ENCODE measurements at places on chromosomes 6 and 20.
A peak's percentile ranks its signal among the peaks of the same experiment; 100 is the strongest.

DNA sequence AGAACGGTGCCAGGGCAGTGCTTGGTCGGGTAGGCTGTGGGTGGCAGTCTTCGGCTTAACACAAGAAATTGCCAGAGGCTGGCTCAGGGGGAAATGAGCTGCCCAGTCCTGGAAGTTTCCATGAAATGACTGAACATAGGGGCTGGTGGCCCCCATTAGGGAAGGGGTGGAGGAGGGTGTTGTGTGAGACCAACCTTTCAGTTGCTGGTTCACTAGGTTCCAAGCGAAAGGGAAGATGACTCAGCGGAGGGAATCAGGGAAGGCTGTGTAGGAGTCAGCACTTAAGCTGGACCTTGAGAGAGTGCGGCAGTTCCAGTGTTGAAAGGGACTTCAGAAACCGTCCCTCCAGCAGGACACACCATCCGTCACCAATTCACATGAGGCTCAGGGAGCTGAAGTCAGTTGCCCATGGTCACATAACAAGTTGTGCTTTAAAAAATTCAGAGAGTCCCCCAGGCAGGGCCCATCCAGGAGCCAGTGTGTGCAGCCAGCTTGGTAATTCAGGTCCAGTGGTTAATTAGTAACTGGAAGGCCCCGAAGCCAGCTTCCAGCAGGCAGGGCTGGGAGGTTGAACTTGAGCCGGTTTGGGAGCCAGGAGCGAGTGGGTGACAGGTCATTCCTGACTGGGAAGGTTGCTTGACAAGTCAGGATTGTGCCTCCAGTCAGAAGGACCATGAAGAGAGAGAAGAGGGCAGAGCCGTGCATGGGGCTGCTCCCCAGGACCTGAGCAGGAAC, at the start of gene SGK2:
Gene SGK2, plus strand, starts transcription at position 616 of the 735 bp plus-strand sequence. CDS start 7,469 bp downstream, outside the sequence.
- DNase-seq, result no peak

DNA sequence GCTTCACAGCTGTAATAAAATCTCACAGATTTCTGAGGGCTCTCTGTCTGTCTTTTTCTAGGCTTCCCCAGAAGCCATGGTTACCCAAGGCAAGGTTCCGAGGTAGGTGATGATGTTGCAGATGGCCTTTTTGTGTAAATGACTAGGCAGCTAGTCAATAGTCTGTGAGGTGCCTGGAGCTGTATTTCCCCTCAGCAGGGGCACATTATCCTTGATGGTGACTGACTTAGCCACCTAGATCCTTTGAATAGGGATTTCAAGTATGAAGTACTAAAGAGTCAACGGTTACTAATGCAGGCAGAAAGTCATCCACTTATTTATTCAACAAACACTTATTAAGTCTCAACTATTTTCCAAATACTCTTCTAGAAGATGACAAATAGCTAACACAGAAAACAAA, 49.3 kb upstream of the L3MBTL3 start:
- DNase-seq, result no peak

- DNase-seq, result no peak
These were observed 104.4 kb upstream of the ESR1 start for GRCh38 chr6:151702851-151703658.

- no peak for DNase-seq
These were observed 394.6 kb upstream of the JARID2 start for GRCh38 chr6:14851281-14851680.

DNA sequence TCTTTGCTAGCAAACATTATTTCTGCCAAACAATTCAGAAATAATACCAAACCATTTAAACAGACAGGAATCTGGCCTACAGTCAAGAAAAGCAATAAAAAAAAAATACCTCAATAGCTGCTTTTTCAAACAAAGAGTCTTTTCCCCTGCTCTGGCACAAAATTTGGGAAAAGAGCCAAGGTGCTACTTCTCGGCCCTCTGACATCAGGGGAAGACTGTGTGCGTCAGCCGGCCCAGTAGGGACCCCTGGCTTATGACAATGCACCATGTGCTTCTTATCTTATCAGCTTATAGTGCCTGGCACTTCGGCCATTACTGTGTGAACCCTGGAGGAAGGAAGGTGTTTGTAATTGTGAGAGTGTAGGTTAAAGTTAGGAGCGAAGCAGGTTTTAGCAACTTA, 89.4 kb downstream of the PDE10A start:
- DNase-seq, result no peak

DNA sequence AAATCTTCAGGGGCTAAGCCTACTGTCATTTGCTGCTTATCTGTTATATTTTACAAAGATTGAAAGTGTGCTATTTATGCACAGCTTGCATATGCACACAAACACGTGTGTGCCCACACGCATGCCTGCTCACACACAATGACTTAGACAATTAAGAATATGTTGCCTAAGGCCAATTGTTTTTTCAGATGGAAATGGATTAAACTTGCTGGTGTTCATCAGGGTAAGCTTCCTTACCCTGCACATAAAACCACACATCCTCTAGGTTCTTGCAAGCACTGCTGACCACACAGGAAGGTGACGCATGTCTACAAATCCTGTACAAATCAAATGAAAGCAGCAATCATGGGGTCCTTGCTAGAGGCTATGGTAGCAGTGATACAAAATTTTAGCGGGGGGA, 58.4 kb downstream of the GJA10 start:
- DNase-seq, result no peak

GRCh38 chr20:47950124-47950912, 165.0 kb upstream of the SULF2 start:
- DNase-seq, result no peak

- no peak for DNase-seq
These were observed 5.8 kb downstream of the GZF1 start for GRCh38 chr20:23367770-23368169.

- no peak for DNase-seq
These were observed 397.4 kb downstream of the C6orf118 start for GRCh38 chr6:164911873-164912580.

- DNase-seq, result no peak
These were observed 5.7 kb downstream of the BACH2 start for GRCh38 chr6:90290811-90291420.

DNA sequence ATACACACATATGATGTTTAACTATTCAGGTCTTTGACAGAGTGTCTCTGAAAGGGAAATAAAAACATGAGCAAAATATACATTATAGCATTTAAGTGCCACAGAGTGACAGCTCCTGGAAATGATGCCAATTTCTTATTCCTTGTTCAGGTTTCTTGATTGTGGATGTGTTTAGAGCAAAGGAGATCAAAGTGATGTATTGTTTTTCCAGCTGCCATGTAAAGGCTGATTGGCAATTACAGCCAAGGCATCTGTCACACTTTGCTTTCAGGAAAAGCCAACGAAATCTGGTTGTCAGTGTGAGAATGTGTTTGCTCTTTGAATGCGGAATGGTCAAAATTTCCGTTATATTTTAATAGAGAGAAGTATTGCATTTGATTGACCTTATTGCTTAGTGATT, 347.8 kb upstream of the FLRT3 start:
- DNase-seq, result no peak

DNA sequence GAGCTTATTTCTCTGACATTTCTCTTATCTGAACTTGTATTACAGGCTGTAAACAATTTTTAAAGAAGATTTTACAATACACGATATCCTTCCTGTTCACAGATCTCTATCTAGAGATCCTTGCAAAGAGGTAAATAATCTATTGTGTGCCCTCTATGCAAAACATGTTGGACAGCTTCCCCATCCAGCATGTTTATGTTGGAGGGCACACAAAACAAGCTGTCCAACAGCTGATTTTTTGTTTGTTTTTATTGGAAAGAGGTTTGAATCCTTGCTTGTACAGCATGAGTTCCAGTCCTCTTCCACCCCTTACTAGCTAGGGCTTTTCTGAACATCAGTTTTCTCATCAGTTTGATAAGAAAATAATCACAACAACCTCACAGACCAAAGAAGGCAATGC, 62.3 kb upstream of the SYNDIG1 start:
- no peak for DNase-seq

DNA sequence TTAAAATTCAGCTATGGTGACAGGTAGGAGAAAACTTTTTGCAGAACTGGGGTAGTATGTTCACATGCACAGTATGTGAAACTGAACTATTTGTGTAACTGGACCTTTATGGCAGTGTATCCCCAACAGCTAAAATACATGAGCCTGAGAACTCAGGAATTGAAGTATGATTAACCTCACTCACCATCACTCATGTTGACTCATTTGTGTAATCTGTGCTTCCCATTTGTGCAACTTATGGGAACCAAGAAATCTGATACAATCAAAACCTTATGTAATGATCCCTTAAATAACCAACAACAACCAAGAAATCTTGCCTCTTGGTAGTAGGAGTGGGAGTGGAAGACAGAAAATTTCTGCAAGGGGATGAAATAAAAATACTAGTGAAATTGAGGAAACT, 674.9 kb downstream of the HDGFL1 start:
- no peak for DNase-seq

DNA sequence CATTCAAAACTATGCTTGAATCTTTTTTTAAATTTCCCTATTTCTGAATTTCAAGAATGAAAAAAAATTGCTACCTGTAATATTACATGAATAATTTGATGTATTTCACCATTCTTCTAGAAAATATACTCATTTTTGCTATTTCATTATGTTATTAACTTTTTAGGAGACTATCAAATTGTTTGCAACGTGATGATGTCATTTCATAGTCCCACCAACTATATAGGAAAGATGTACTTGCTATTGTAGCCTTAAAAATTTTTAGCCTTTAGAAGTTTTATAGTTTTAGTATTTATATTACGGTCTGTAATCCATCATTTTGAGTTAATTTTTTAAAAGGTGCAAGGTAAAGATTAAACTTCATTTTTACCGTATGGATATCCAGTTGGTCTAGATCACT, 81.4 kb upstream of the AHI1 start:
- no peak for DNase-seq

DNA sequence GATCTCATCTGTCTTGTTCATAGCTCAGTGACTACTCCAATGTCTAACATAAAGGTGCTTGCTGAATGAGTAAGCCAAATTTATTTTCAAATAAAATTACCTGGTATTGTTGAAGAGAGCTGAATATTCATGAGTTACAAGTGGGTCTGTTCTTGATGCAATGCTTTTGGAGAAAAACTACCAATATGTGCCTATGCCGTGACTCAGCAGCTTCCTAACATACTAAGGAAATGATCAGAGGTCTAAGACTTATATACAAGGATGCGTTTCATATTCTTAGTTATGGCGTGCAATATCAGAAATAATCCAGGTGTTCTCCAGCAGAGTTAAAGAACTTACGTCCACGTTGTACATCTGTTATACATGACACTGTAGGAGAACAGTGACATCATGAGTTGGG, 5.1 kb downstream of the FAM120B start:
- DNase-seq, result no peak

DNA sequence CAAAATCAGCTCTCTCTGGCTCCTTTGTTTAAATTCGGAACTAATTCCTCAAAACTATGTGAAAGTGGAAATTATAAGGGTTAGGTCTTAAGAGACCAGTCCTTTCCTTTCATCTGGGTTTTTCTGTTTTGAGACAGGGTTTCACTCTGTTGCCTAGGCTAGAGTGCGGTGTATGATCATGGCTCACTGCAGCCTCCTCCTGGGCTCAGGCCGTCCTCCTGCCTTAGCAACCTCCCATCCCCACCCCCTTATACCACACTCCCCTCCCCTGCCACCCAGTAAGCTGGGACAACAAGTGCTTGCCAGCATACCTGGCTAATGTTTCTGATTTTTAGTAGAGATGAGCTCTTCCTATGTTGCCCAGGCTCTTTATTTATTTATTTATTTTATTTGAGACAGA, 12.8 kb upstream of the SSR1 start:
- DNase-seq, result no peak

DNA sequence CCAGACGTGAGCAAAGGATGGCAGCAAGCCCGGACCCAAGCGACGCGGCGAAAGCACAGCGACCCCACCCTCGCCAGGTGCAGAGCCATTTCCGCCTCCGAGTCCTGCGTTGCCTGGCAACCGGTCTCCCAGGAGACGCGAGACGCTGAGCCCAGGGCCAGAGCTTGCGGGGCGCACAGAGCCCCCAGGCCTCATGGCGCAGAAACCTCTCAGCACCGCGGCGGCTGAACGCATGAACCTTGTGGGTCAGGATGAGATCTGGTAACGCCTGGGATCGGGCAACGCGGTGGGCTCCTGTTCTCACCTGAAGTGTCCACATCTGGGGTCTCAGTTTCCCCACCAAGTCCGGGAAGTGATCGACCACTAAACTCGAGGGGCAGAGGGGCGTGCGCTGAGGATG, 77.7 kb downstream of the ANKRD60 start:
- DNase-seq, result peak; percentile 42

- no peak for DNase-seq
These were observed 154.7 kb upstream of the RIN2 start for GRCh38 chr20:19603376-19603750.

DNA sequence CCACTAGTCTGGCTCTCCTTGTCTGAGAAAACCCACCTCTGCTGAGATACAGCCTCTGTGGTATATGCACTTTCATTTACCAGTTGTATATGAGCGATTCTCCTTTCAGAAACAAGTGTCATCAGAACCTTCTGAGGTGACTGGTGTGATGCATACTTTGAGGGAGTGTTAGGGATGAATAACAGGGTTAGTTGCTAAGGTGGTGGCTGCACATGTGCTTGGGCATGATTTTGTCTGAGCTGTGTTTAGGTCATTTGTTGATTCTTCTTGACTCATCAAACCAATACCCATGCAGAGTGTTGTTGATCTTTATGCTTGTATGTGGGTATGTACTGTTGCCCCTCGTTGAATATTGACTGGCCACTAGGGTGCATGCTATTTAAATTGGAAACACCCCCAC, 25.7 kb downstream of the DTD1 start:
- no peak for DNase-seq

DNA sequence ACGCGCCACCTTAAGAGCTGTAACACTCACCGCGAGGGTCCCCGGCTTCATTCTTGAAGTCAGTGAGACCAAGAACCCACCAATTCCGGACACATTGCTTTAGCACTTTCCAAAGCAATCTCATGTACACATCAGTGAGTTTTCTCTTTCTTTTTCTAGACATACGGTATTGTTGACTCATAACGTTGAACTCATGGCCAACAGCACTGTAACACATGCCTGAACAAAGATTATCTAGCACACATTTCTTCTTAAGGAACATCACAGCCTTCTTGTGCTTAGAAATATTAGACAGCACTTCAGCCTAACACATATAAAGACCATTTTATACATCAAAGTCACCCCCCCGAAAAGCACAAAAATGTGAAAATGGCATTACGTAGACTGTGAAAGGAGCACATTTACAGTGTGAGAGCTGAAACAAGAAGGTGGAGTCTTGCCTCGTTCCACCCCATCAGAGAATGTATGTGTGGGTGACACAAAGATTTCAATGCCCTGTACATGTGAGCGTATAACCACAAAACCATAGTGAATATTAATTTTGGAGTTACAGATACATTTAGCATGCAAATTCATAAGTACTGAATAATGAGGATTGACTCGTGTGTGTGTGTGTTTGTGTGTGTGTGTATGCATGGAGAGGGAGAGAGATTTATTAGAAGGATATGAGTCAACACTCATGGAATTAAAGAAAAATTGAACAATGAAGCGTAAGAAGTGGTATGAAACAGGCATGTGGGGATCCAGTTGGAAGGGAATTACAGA, 134.1 kb downstream of the FAM83B start:
- no peak for DNase-seq

DNA sequence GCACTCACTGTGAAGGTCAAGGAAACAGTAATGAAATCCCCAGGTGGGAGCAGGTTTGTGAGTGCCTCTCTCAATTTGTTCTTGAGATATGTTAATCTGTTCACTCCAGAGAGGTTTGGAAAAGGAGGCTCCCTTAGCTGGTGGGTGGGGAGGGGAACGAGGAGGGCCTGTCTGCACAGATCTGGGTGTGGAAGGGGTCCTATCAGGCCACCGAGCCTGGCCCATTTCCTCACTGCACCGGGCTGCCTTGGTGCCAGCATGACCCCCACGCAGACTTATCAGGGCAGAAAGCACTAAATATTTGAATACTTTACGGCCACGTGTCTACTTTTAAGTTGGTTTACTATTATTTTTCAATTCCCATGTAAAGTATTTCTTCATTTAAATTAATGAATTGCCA, 8.3 kb downstream of the AGPAT4 start:
- no peak for DNase-seq
